NT2/D1 (cell line): ENCODE measurements at places on chromosomes 2 and 18.
A peak's percentile ranks its signal among the peaks of the same experiment; 100 is the strongest.

- DNase-seq = no peak
These were observed 74.6 kb upstream of the UNC80 start for GRCh38 chr2:209696836-209697711.

GRCh38 chr2:156647377-156648010 is 211.3 kb downstream of the GPD2 start:
- DNase-seq = no peak

DNA sequence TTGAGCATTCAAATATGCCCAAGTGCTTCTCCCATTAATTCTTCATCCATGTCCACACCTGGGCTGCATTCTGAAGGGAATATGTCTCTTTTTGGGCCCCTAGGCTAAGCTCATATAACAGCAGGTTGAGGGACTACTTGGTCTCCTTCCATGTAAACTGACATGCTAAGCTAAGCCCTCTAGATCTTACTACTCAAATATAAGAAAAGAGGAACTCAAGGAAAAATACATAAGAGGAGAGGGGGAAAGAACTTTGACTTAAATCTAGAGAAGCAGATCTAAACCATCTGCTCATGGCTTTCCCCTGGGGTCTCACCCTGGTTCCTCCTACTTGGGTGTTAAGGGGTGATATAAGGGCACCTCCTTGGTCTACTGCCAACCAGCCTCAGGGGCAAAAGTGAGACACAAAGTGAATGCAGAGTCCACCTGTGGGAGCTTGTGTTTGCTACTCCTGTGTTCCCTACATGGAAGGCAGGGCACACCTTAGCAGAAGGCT is 19.8 kb upstream of the NFU1 start:
- DNase-seq = no peak

DNA sequence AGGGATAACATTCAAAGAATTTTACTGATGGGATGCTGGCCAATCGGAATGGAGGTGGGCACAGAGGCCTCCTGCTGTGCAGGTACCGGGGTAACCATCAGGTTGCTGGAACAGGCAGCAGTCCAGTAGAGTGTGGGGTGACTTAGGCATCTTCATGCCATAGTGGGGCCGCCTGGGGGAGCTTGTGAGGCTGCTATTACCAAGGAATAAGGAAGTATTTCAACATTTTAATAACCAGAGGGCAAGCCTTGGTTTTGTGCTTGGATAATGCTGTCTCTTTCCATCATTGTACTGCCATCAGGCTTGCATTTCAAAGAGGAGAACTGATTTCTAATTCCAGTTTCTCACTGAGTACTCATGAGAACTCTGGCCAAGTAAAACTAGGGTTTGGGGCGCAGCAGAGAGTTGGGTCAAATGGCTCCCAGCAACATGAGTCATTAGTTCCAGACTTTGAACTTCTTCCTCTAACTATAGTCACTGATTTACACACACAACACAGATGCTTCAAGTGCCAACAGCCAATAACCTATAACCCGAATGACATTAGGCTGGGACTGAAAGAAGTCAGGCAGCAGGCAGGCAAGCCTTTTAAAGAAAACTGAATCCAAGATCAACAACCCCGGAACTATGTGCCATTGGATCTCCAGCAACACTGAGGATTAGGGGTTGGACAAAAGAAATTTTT is 56.1 kb upstream of the FHL2 start:
- no peak for DNase-seq

DNA sequence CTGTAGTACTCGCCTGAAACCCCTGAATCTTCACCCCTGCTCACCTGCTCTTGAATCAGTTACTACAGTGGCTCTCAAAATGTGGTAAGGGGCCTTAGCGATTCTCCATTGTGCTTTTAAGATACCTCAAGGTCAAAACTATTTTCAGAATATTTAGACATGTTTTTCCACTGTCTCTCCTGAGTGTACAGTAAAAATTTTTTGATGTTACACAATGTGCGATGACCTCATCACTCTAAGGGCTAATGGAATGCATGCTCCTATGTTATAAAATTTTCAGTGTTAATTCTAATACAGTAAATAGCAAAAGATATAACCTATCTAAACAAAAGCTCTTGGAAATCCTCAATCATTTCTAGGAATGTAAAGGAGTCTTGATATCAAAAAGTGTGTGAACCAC is 336.9 kb upstream of the PKDCC start:
- DNase-seq = no peak

DNA sequence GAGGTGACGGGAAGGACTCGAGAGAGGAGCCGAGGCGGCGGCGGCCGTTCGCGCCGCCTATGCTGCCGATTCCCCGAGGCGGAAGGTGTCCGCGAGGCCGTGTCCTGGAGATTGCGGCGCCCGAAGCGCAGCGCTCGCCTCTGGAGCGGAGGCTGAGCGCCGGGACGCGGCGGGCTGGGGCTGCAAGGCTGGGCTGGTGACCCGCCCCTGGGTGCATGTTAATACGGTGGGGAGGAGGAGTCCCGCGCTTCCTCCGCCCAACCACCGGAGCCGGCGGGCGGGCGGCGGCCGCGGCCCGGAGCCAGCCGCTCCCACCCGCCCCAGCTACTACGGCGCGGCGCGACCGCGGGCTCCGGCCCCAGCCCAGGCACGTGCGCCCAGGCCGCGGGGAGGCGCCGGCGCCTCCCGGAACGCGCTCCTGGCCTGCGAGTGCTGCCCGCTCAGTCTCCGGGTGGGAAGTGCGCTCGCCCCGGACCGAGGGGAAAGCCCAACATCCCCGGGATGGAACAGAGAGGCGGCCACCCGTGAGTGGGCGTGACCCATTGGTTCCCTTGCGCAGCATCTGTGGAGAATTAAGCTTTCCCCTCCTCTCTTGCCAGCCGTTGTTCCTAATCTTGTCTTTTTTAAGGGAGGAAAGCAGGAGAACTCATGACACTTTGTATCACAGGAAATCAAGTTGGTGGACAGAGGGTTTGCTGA is at the start of gene DLGAP1:
Gene DLGAP1 (minus strand): TSS at position 195 of the 699 bp plus-strand sequence.
- DNase-seq = peak; percentile 57

DNA sequence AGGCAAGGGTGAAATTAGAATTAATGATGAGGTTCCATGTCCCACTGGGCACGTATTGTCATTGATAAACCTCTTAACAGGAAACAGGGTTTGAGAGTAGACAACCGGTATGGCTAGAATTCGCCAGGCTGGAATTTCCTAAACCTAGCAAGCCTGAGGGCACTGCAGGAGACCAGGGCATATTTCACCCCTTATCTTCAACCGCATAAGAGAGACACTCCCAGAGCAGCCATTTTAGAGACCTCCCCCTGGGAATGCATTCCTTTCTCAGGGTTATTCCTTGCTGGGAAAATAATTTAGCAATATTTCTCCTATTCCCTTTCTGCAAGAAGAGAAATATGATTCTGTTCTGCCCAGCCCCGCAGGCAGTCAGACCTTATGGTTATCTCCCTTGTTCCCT is 334.6 kb upstream of the LYPD1 start:
- no peak for DNase-seq

DNA sequence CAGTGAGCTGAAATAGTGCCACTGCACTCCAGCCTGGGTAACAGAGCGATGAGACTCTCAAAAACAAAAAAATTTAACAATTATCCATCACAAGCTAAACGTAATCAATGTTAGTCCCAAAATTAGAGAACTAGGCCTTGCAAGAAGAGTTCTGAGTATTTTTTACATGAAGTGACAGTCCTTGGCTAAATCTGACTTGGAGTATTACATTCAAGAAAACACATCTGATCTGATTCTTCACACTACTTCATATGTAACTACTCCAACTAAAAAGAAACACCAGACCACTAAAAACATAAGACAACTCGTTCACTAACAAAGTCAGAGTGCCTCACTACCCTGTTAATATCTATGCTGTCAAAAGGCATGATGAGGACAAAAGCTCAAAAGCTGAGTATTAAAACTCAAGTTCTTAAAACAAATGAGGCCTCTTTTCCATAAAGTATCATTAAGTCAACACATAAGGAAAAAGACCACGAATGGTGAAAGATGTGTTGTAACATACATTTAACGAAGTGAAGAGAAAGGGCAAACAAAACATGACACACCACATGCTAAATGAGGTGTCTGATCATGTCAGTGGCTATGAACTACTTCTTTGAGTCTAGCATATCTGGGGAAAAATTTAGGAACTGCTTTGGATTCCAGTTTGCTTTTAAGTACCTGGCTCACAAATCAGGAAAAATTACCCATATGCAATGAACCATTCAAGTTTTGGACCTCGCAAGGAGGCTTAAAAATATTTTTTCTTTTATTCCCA is 42.4 kb downstream of the TRIP12 start:
- no peak for DNase-seq

DNA sequence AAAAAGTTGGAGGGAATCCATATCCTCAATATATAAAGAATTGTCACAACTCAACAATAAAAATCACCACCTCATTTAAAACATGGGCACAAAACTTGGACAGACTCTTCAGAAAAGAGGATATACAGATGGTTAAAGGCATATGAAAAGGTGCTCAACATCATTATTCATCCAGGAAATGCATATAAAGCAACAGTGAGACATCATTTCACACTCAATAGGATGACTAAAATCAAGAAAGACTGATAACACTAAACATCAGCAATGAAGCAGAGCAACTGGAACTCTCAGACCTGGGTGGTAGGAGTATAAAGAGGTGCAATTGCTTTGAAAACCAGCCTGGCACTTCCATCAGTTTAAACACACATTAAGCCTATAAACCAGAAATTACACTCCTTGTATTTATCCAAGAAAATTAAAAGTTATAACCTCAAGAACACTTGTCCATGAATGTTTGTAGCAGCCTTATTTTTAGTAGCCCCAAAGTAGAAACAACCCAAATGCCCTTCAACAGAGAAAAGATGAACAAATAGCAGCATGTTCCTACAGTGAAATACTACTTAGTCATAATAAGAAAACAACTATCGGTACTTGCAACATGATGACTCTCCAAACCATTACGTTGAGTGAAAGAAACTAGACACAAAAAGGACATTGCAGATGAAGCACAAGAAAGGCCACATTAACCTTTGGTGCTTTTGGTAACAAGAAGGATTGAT is 79.1 kb upstream of the TANC1 start:
- DNase-seq = no peak

DNA sequence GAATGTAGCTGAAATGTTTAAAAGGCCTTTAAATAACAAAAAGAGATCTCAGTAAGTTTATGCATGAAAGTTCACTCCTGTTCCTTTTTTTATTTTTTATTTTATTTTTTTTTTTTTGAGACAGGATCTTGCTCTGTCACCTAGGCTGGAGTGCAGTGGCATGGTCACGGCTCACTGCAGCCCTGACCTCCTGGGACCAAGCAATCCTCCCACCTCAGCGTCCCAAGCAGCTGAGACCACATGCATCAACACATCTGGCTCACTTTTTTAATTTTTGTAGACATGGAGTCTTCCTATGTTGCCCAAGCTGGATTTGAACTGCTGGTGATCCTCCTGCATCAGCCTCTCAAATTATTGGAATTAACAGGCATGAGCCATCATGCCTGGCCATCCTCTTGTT is 84.3 kb downstream of the KANSL1L start:
- no peak for DNase-seq

DNA sequence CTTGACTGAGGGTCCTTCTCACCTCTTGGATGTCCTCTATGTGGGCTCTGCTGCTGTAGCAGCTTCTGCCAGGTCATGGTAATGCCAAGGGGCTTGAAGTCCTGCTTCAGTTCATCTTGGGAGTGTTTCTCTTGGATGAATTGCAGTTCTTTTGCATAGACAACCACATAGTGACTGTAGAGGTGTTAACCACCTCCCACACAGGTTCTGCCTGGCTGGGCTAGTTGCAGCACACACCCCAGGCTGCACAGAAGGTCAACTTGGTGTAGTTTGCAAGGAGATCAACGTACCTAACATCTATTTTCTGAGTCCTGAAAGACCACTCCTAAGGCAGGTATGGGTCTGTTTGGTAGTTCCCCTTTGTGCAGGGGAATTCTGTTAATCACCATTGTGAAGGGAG is 108.1 kb downstream of the ADCYAP1 start:
- no peak for DNase-seq

DNA sequence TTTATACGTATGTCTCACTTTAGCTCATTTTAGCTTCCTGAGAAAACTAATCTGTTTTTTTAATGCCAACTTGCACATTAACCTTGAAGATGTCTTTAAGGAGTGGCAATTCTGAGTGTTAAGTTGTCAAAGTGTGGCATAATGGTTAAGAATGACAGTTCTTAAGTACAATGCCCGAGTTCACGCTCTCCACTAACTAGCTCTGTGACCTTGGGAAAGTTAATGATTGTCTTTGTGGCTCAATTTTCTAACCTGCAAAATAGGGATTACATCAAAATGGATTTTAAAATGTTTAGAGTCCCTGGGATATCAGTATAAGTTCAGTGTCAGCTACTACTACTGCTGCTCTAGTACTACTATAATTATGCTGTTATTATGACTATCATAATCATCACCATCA is 409.7 kb downstream of the SOCS6 start:
- no peak for DNase-seq

GRCh38 chr2:84283506-84283905 is 175.6 kb downstream of the SUCLG1 start:
- no peak for DNase-seq

- no peak for DNase-seq
These were observed 857.4 kb downstream of the TDRD15 start for GRCh38 chr2:21981127-21981526.

DNA sequence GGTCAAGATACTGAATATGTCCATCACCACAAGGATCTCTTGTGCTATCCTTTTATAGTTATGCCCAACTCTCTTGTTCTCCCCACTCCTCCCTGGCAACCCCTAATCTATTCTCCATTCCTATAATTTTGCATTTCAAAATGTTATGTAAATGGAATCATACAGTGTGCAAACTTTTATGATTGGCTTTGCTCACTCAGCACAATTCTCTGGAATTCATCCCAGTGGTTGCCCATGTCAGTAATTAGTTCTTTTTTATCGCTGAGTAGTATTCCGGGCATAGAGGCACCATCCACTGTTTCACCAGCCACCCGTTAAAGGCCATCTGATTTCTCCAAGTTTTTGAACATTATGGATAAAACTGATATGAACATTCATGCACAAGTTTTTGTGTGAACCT is 38.4 kb upstream of the RNF149 start:
- DNase-seq = no peak

DNA sequence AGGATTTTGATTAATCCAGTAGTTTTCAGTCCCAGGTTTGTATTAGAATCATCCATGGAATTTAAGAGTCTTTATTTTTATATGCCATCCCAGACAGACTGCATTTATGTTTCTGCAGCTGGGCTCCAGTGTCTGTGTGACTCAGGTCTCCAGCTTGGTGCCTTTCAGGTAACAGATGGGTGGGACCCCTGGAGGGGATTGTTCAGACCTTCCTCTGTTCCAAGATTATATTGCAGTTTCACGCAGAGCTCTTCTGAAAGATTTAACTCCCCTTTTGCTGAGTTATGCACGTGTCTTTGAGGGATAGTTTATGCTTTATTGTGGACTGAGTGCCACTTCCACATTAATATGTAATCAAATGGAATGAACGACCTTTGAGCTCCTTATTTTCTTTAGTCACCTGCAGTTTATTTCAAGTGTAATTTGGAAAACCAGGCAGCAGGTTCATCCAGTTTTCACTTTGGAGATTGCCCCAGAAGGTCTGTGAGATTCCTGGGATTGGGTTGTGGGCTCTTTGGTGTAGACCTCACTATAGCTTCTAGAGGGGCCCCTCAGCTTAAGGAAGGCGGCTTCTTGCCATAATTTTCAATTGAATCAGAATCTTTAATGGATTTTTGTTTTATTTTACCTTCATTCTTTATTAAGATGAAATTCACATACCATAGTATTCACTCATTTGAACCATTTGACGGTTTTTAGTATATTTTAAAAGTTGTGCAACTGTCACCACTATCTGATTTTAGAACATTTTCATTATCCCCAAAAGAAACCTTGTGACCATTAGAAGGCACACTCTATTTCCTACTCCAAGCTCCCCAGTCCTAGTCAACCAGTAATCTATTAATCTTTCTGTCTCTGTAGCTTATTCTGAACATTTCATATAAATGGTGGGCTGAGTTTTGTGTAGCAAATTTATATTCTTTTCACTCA is 135.0 kb downstream of the WDSUB1 start:
- DNase-seq = no peak
